ENCODE measurements at places on chromosomes 3 and 15.

- no peak for DNase-seq
Measured at GRCh38 chr3:190497811-190498210, 16.1 kb upstream of the IL1RAP start.

- peak; percentile 28 for DNase-seq
Measured at GRCh38 chr3:11272906-11273574, 843 bp downstream of the ATG7 start.

GRCh38 chr3:110301781-110302180 is 769.8 kb upstream of the NECTIN3 start:
- DNase-seq: no peak

GRCh38 chr3:53490459-53490968 is 3.9 kb upstream of the CACNA1D start:
- no peak for DNase-seq

GRCh38 chr3:175612487-175613196 is 753.5 kb downstream of the NAALADL2 start:
- no peak for DNase-seq

DNA sequence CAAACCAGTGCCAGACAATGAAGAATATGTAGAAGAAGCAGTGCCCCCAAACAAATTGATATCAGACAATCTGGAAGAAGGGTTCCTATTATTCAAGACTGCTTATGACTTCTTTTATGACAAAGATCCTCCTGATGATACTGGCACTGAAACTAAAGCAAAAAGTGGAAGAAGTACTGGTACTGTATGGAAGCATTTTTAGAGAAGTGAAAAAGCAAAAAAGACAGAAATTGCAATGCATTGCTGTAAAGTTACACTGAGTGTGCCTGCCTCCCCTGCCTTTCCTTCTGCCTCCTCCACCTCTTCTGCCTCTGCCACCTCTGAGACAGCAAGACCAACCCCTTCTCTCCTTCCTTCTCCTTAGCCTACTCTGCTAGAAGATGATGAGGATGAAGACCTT is 167.6 kb downstream of the PLCL2 start:
- DNase-seq: no peak

DNA sequence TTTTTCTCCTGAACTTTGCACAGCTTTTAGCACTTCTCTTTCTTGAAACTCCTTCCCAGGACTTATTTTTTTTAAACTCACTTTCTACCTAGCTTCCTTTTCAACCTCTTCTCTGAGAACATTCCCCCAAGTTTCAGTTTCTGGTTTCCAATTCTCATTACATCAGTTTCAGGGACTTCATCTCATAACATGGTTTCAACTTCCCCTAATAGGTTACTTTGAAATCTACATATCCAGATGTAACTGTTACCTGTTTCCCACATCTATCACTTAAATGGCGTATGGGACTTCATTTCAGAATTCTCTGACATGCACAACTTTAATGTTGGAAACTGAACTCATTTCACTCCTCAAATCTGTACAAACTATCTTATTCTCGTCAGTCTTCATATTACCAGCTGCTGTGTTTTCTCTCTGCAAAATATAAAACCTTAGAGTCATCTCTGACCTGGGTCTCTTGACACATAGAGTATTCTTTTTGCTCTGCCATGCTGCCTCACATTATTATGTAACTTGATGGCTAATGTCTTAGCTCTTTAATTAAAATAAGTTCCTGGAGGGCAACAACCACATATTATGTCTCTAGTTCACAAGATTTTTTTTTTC is 58.4 kb downstream of the NME9 start:
- DNase-seq: no peak

- DNase-seq: no peak
Measured at GRCh38 chr3:21901484-21901883, 150.5 kb upstream of the ZNF385D start.

GRCh38 chr15:97456521-97457202 is 503.8 kb upstream of the ARRDC4 start:
- no peak for DNase-seq

GRCh38 chr3:187689984-187690383 is 12.4 kb downstream of the RTP2 start:
- DNase-seq: peak; percentile 60

GRCh38 chr15:72198356-72199204 is 993 bp upstream of the GRAMD2A start:
- no peak for DNase-seq

- no peak for DNase-seq
Measured at GRCh38 chr3:78765671-78766485, 1001.9 kb downstream of the ROBO1 start.

- no peak for DNase-seq
Measured at GRCh38 chr3:161070252-161070930, 34.8 kb downstream of the B3GALNT1 start.

- DNase-seq: no peak
Measured at GRCh38 chr3:155948476-155948875, 78.0 kb downstream of the GMPS start.

- peak; percentile 34 for DNase-seq
Measured at GRCh38 chr3:12954891-12955650, 113.7 kb upstream of the RPL32 start.

GRCh38 chr15:92818651-92819277 is 81.4 kb upstream of the CHD2 start:
- DNase-seq: no peak

DNA sequence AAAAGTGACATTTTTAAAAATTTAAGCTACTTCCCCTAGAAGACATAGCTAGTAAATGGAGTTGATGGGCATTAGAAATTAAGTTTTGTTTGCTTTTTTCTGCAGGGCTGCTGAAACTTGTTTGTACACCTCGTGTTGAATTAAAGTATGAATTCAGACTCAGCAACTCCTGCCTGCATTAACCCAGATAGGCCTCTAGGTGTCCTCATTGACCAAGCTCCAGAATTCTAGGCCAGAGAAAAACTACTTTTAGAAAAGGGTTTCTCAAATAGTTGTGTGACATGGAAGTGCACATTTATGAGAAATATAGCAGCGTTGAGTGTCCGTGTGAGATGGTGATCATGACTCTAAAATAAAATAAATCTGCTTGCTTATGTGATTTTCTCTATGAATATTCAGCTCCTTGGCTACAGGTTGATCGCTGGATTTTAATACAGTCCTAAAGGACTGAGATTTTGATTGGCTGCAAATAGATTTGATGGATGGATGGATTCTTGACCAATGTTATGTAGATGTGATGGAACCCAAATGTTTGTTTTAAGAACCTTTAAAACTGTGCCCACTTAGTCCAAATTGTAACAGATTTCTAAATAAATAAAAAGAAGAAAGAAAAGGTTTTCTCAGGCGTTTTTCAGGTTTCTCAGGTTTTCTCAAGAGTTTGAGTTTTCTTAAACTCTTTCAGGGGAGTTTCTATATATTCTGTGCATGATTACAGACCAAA is 39.4 kb upstream of the LMOD3 start:
- peak; percentile 71 for DNase-seq

GRCh38 chr3:8723612-8724011 is 10.0 kb upstream of the CAV3 start:
- DNase-seq: no peak

- DNase-seq: no peak
Measured at GRCh38 chr3:49255112-49255511, 21.9 kb downstream of the C3orf62 start.

DNA sequence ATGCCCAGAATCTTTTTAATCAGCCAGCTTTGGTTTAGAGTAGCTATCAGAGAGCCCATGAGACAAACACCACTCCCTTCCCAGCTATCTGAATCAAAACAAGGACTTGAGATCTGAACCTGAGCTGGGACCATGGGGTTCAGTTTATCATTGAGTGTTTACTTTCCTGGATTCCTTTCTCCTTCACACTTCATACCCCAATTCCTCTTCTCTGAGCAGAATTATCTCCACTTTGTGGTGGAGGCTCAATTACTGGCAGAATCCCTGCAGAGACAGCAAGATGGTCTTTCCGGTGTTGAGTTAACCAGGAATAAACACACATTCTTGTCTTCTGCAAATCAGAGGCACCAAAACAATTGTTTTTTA is 102.4 kb downstream of the RPL22L1 start:
- DNase-seq: no peak

- no peak for DNase-seq
Measured at GRCh38 chr3:166080096-166080495, 242.9 kb upstream of the BCHE start.

DNA sequence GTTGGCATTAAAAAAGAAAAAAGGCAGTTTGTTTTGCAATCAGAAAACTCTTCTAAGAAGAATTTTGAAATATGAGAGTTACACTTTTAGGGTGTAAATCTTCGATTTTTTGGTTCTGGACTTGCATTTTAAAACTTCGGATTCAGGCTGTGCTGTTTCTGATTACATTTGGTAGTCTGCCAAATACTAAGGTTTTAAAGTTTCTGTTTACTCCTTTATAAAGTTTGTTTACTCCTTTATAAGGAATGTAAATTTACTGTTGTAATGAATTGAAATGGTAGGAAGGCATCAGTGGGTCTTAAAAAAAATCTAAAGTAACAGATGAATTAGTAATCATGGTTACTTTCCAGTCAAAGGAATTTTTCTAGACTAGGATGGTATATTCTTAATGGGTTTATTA is 14.1 kb downstream of the FXR1 start:
- DNase-seq: no peak

DNA sequence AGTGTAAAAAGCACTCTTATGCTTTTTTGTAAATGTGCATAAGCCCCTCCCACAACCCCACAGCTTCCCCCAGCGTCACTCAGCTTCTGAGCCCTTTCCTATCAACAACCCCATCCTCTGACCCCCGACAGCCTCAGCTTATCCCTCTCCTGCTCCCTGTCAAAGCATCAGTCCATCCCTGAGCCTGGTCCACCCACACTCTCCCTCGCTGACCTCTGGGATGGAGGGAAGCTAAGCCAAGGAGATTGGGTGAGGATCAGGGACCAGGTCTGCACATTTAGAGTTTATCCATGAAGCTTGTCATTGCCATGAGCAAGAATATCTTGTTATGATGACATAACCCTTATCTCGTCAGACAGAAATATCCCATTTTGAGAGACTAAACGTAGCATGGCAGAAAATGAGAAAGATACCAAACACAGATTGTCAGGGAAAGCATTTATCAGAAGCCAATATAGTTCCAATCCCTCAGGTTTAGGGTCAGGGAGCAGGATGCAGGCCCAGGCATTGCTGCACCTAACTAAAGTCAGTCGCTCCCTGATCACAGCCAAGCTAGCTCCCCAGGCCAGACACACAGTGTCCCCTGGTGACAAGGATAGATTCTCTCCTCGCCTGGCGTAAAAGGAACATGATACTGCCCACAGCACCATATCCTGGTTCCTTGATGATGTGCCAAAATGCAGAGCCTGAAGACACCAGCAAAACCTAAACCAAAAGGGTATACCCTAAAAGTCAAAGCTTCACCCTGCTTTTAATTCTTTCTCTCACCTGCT is 66.9 kb downstream of the DCLK3 start:
- no peak for DNase-seq

- DNase-seq: peak; percentile 44
Measured at GRCh38 chr15:81001152-81002008, 657 bp downstream of the TLNRD1 start.

DNA sequence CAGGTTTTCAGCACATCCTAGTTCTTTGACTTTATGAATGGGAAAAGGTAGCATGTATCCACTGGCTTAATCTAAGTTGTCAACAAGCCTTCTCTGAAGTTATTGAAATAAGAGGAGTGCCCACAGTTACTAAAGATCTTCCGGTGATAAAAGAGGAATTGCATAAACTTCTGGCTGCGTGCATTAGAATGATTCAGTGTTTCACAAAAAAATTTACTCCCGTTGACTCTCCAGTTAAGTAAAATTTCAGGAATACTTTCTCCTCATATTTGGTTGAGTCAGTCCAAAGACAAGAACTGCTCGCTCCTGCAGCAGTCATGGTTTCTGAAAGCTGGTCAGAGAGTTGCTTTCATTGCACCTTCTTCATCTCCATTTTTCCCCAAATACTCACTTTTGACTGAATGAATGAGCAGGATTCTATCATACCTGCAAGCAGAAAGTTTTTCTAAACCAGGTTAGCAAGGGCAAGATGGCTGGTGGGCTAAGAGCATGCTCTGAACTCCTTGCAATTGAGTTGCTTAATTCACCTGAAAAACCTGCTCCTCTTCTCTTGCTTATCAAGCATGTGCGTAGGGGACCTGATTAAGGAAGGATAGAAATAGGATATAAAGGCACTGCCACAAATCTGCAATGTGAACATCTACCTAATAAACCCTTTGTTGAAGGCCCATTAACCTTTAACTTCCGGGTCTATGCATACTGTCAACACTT is 64.2 kb upstream of the TIMP4 start:
- peak; percentile 92 for DNase-seq

DNA sequence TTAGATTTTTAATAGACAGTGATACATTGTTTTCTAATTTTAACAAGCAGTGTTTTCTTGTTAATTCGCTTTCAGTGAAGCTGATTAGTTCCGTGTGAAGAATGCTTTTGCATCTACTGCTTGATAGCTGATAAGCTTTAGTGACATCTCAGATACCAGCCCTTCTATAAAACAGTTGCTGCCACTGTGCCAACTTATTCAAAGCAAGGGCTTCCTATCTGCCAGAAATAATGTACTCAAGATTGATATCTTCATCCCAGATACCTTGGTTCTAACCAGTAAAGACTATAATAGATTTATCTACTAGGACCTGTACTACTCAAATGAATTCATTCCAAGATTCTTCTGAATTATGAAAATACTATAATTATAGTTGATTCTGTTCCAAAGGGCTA is 30.4 kb downstream of the RARB start:
- DNase-seq: no peak

- no peak for DNase-seq
Measured at GRCh38 chr3:187183903-187184302, 13.4 kb upstream of the RTP1 start.

DNA sequence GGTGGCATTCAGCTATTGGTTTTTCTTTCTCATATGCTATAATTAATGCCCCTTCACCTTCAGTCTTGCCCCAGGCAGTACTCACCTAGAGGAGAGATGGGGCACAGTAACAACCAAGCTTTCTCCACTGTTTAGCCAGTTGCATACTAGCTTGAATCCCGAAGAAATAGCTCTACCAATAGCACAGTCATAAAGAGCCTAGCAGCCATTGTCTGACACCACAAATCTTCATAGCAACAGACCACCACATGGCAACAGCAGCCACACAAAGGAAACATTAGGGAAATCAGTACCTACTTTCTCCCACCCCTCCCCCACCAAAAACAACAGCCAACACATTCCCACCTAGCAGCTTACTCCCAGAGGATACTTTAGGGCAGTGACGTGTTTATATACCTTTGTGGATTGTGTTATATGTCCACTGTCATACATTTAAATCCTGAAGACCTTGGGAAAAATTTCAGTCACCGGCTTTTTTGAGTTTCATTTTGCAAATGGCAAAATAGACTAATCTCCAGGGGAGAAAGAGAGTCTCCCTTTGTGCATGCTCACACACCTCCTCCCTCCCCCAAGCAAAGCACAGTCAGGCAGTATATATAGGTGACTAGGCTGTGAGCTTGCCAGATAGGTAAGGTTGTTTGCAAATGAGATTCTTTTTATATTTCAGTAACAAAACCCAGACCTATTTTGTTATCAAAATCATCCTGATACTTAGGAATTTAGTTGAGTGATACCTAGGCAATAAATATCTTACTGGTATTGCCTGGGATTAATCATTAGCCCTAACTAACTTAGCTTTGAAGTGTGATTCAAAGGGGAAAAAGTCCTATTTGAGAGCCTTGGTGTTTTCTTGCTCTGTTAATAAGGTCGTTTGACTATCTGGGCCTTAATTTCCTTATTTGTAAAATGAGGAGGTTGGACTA is 140.6 kb downstream of the RBPMS2 start:
- no peak for DNase-seq

- DNase-seq: no peak
Measured at GRCh38 chr3:40340541-40341170, 31.1 kb downstream of the EIF1B start.

All from fibroblast of the aortic adventitia (primary cell).